Putamen (tissue), 1 donor: ENCODE measurements at places on chromosomes 2 and 18.

- DNase-seq = no peak
Observed at GRCh38 chr18:78978349-78979055, 1.1 kb upstream of the SALL3 start.

DNA sequence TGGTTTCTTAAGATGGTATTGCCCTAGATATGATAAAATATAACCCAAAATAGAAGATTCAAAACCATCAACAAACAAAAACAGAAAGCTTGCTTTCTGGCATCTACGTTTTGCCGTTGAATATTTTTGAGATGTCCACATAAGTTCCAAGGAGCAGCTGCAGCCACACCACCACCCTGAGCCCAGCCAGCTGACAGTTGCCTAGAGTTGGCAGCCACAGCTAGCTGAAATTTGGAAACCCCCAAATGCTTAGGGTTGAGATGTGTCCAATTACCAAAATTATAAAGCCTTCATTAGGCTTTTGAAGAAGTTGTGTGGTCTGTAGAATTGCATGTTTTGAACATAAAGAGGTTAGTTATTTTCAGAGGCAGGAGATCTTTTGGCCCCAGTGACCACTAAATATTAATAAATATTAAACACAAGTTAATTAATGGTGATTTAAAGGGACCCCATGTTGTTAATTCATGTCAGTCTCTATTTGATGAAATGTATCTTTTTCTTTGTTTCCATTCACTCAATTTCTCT, 118.1 kb upstream of the DTNA start:
- DNase-seq = no peak

DNA sequence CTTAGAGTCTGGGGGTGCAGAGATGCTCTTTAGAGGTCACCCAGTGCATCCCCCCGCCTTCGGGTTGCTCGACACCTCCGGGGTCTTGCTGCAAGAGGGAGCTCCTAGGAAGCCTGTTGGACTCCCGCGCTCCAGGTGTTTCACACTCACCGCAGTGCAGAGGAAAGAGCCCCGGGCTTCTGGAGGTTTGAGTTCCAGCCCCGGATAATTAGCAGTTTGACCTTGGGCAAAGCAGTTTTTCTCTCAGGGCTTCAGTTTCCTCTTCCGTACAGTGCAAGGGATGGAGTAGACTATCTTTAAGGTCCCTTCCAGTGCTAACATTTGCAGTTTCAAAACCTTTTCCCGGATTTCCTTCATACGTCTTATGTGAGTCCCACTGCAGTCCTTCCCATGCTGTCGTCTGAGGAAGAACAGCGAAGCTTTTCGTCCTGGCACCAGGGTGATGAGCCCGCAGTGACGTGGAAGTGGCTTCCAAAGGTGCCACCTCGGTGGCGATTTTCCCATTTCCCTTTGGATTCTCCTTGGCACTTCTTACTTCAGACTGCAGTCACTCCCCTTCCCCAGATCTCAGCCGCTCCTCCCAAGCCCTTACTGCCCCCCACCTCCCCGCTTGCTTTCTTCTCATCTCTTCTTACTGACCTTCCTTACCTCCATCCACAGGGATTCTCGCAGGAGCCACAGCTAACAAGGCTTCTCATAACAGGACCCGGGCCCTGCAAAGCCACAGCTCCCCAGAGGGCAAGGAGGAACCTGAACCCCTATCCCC, 585 bp downstream of the PNKD start:
- DNase-seq = no peak

DNA sequence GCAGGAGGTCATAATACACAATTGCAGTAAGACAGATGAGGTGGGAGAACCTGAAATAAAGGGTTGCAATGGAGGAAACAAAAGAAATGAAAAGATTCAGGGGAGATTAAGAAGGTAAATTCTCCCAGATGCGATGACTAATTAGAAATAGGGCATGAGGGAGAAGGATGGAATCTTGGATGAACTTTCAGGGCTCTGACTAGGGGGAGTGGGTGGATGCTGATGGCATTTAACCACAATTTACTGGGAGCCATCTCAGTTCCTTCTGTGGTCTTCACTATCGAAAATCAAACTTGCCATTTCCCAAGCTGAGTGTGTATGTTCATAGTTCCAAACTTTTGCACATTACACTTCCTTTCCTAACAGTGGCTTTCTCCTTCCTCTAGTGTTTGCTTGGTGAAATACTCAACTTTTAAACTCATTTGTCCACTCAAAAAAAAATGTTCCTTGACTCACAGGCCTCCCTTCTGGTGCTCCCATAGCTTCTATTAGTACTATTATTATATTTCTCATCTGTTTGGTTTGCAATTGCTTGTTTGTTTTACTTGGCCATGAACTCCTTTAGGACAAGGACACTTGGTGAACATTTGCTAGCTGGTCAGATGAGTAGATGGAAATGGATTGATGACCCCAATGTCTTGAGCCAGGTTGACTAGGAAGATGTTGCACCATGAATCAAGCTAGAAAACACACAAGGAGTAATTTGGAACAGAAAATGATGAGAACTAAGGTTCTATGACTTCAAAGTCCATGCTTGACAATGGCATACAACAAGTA, 178.5 kb downstream of the DIS3L2 start:
- DNase-seq = no peak

DNA sequence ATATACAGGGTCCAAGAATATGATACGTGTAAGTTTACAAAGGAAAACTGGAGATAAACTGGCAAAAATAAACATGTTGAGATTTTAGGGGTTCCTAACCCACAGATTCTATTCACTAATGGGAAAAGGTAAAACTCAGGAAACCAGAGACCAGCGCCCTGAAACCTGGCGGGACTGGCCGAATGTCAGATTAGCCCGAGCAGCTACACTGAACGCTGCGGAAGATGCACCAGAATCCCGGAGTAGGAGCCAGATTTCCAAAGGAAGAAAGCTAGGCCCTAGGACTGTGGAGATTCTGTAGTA, 679 bp upstream of the WDR75 start:
- no peak for DNase-seq

DNA sequence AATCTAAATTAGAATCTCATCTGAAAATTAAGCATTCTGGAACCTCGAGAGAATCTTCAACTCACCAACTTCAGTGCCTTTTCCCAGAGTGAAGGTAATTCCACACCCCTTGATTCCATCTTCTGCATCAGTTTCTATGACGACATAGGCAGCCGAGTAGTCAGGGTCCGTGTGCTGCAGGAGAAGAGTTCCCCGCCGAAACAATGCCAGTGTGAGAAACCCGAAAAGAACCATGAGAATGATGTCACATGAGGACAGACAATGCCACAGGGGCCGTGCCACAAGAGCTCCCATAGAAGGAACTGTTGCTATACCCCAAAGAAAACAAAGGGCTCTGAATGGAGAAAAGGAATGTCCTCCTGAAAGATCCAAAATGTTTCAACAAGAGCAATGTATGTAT, 6.0 kb downstream of the ENOSF1 start:
- DNase-seq = no peak

GRCh38 chr2:134460583-134460998, 206.7 kb downstream of the MGAT5 start:
- peak; percentile 55 for DNase-seq

DNA sequence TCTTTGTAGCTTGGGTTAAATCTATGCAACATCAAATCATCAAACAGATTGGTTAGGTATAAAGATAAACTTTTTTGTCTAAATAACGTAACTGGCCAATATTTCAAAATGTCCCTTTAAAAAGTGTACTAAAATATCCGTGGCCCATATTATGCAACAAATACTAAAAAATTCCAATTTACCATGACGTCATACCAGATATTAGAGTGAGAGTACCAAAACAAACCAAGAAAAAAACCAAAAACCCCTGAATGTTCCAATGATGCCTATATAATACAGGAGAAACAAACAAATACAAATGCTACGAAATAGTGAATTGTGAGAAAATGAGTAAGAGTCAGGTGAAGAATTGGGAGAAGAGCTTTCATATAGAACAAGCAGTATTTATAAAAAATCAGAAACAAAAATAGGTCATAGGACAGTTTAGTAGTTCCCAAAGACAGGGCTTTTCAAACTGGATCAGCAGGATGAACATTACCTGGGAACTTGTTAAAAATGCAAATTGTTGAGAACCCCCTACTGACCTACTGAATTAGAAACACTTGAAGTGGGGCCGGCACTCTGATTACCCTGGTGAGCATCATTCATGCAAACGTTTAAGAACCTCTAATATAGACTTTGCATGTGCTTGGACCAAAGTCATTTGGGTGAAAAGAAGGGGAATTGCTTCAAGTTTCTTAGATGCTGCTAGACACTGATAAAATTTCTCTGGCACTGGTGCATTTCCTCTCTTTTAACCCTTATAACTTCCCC, 753.7 kb downstream of the DSC3 start:
- no peak for DNase-seq

DNA sequence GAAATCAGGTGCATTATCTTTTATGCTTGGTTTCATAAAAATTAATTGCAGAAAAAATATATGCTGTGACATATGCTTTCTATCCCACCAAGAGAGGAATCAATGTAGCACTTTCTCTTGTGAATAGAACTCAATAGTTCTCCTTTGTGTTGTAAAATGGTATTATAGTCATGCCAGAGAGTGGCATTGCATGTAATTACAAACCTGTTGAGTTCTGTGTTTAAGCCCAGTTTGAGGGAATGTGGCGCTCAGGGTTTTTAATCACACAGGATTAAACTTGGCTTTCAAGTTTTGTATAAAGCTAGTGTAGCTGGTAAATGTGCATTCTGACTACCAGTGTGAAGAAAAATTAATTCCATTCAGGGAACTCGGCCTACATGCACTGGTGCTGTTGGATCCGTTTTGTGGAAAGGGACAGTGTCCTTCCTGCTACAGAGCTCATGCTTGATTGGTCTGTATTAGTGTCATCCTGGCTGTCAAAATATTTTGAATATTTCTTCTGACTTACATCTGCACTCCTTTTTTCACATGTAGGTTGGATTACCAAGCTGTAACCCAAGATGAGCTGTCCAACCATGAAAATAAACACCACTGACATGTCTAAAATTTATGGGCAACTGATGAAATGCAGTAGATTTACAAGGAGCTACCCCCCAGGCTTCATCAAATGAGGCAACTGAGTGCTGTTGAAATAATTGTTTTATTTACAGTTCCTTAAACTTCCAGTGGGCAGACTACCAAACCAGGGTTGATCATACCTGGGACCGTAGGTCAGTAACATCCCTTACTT, 80.3 kb downstream of the SLC4A3 start:
- DNase-seq = no peak

DNA sequence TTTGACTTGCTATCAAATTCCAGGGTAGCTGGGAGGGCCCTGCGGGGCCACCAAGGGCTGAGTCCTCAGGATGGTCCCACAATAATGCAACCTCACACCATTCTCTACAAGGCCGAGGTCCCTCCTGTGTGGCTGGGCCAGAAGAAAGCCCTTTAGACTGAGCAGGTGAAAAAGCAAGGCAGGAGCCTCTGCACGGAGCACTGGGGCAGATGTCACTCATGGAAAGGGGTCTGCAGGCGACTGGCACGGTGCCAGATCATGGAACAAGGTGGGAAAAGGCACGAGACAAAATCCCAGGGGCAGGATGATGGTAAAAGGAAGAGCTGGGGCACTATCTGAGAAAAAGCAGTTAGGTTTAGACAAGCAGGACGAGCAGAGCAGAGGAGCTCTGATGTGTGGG, 16.1 kb downstream of the HJURP start:
- DNase-seq = no peak

GRCh38 chr2:63425079-63425416, 163.2 kb downstream of the WDPCP start:
- DNase-seq = no peak

- DNase-seq = no peak
Observed at GRCh38 chr2:4151521-4151920, 448.1 kb downstream of the DCDC2C start.

DNA sequence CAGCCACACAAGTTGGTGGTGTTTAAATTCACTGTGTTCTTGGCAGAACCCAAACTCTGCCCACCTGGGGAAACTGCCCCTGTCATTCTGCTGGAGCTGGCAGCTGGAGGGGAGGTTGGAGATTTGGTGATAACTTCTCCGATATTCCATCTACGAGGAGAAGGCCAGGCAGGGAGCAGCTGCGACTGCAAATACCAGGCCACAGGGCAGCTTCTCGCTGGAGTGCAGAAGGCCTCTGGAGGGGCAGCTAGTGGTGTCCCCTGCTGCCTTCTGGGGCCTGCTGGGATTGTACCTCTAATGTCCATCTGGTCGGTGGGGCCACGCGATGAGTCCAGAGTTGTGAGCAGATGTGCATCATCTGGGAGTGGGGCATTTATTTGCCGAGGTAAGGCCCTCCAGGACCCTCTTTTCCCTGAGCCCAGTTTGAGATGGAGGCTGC, 98.9 kb downstream of the ACKR3 start:
- DNase-seq = no peak

- DNase-seq = no peak
Observed at GRCh38 chr2:37906131-37906530, 19.0 kb upstream of the RMDN2 start.

- DNase-seq = no peak
Observed at GRCh38 chr18:35164133-35164532, 76.7 kb upstream of the ZNF397 start.

- DNase-seq = no peak
Observed at GRCh38 chr2:187615364-187615763, 61.1 kb upstream of the TFPI start.

DNA sequence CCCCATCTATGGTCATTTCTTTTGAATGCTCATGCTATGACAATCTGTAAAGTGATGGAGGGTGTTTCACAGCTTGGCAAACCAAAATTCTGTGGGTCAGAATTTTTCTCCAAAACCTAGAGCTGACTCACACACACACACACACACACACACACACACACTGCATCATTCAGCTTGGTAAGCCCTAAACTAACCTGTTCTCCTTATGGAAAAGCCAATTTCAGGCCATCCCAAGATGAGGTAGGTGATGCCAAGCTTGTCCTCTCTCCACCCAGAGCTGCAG, 45.0 kb upstream of the NRP2 start:
- no peak for DNase-seq

DNA sequence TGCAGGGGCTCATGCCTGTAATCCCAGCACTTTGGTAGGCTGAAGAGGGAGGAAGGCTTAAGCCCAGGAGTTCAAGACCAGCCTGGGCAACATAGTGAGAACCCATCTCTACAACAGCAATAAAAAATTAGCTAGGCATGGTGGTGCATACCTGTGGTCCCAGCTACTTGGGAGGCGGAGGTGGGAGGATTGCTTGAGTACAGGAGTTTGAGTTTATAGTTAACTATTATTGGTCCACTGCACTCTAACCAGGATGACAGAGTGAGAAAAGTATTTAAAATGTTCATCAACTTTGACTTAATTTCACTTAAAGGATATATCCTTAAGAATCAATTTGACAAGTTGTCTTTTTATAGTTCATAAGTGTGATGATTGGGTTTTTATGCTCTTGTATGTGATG, 14.3 kb upstream of the GPD2 start:
- DNase-seq = no peak

- no peak for DNase-seq
Observed at GRCh38 chr2:239803102-239803765, 221.9 kb downstream of the NDUFA10 start.

GRCh38 chr2:157986761-157987160, 110.6 kb upstream of the ACVR1 start:
- DNase-seq = no peak
